Upper lobe of left lung (tissue), 6 donors: ENCODE measurements at places on chromosomes 12 and 14. TPM values are rescaled to one million over a fixed set of nuclear protein-coding genes. Genes with fewer than 3 reads are reported as not detected.

The CLEC4A gene
- total RNA-seq, result 9.6 TPM

The CCNB1IP1 gene
- 27.1 TPM for total RNA-seq

The RIN3 gene
- 55.1 TPM for total RNA-seq

- H3K27me3 ChIP-seq, result no peaks in the 10 kb centered on the region
- H3K4me1 ChIP-seq, result no peaks in the 10 kb centered on the region
- H3K36me3 ChIP-seq, result no peaks in the 10 kb centered on the region
- no peak overlapping the region for H3K27ac ChIP-seq
Observed at GRCh38 chr12:1890810-1891209, 27.6 kb downstream of the CACNA2D4 start.

GRCh38 chr12:50926415-50926814, 25.9 kb upstream of the HIGD1C start:
- peaks cover 10% of the 10 kb centered on the region for H3K36me3 ChIP-seq
- DNase-seq, result no peak
- H3K4me1 ChIP-seq, result peaks cover 23% of the 10 kb centered on the region
- H3K27me3 ChIP-seq, result no peaks in the 10 kb centered on the region
- H3K4me3 ChIP-seq, result peak overlapping the region; percentile 70
- H3K27ac ChIP-seq, result peak overlapping the region; percentile 87

DNA sequence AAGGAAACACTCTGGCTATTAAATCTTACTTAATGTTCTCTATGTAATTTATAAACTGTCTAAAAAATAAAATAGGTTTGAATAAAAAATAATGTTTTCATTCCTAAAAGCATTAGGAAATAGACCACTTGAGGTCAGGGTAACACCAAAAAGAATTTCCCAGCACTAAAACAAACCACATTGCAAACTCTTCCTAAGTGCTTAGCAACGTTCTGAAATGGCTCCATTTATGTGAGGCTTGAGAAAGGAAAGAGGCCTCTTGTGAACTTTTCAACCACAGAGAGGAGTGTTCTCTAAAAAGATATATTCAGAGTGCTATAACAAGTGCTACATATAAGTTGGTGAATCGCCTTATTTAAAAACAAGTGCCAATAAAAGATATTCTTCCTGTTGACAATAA, 42.7 kb downstream of the ALX1 start:
- H3K4me1 ChIP-seq, result no peaks in the 10 kb centered on the region
- H3K27ac ChIP-seq, result no peak overlapping the region
- no peaks in the 10 kb centered on the region for H3K36me3 ChIP-seq
- H3K4me3 ChIP-seq, result no peak overlapping the region
- DNase-seq, result no peak

DNA sequence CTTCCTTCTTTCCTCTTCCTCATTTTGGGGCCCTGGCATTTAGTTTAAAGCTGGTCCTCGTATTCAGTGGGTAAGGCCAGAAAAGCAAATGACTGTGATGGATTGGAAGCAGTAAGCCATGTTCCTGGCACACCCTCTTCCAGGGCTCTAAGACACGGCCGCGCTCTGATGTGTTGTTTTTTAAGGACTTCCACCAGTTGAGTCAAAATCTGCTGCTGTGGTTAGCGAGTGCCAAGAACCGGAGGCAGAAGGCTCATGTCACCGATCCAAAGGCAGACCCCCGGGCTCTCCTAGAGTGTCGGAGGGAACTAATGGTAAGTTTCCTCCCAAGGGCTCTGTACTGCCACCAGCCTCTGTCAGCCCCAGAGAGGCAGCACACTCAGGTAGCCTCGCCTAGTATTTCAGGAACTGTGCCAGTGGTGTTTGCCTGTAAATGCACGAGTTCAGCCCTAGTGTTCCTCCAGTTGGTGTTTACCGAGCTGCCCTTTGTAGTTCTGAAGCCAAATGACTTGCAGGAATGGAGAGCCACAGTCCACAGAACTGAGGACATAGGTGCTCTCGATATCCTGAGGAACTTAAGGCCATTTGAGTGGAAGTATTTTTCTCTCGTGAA, 72.7 kb downstream of the ESR2 start:
- H3K4me3 ChIP-seq, result no peak overlapping the region
- H3K4me1 ChIP-seq, result no peaks in the 10 kb centered on the region
- no peak overlapping the region for H3K27ac ChIP-seq
- DNase-seq, result no peak

GRCh38 chr12:120438495-120439198, 734 bp downstream of the COX6A1 start:
- H3K36me3 ChIP-seq, result peaks cover 28% of the 10 kb centered on the region
- peak overlapping the region; percentile 88 for H3K4me3 ChIP-seq
- no peaks in the 10 kb centered on the region for H3K27me3 ChIP-seq
- peak overlapping the region; percentile 89 for H3K27ac ChIP-seq
- DNase-seq, result no peak
- H3K4me1 ChIP-seq, result peaks cover 16% of the 10 kb centered on the region

DNA sequence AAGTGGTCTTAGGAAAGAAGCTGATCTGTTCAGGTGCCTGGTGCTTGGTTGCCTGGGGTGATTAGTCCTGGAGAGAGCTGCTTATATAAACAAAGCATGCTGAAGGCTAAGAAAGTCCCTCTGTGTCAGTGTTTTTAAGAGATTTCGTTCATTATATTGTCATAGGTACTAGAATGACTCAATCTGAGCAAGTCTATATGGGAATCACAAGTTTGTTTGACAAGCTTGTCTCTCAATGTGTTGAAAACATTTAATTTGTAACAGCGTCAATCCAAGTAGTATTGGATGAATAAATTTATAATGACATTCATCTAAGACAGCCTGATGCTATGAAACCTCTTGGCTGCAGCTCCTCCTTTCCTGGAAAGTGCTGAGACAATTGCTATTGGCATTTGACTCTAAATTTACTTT, 256.3 kb downstream of the TMTC2 start:
- no peaks in the 10 kb centered on the region for H3K27me3 ChIP-seq
- no peaks in the 10 kb centered on the region for H3K36me3 ChIP-seq
- H3K27ac ChIP-seq, result no peak overlapping the region
- DNase-seq, result no peak
- no peak overlapping the region for H3K4me3 ChIP-seq

GRCh38 chr14:69131176-69131575, 21.7 kb downstream of the DCAF5 start:
- H3K27me3 ChIP-seq, result no peaks in the 10 kb centered on the region
- H3K4me3 ChIP-seq, result no peak overlapping the region
- no peak for DNase-seq
- H3K27ac ChIP-seq, result no peak overlapping the region
- H3K36me3 ChIP-seq, result no peaks in the 10 kb centered on the region

DNA sequence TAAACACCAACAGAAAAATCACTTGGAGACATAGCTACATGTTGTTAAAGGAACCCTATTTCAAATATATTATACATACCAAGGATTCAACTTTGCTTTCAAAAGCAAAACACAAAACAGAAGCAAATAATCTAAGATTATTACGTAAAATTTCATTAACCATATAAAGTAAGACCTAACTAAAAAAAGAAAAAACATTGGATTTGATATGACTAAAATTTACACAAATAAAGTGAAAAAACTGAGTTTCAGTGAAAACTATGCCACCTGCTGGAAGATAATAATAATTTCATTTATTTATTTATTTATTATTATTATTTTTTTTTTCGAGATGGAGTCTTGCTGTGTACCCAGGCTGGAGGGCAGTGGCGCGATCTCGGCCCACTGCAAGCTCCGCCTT, 45.2 kb downstream of the WDHD1 start:
- no peak overlapping the region for H3K27ac ChIP-seq
- no peak overlapping the region for H3K4me3 ChIP-seq
- H3K27me3 ChIP-seq, result no peaks in the 10 kb centered on the region

GRCh38 chr14:82676403-82676802, 1142.8 kb upstream of the SEL1L start:
- no peaks in the 10 kb centered on the region for H3K36me3 ChIP-seq
- no peaks in the 10 kb centered on the region for H3K27me3 ChIP-seq
- no peak for DNase-seq
- no peak overlapping the region for H3K27ac ChIP-seq
- no peaks in the 10 kb centered on the region for H3K4me1 ChIP-seq
- no peak overlapping the region for H3K4me3 ChIP-seq

DNA sequence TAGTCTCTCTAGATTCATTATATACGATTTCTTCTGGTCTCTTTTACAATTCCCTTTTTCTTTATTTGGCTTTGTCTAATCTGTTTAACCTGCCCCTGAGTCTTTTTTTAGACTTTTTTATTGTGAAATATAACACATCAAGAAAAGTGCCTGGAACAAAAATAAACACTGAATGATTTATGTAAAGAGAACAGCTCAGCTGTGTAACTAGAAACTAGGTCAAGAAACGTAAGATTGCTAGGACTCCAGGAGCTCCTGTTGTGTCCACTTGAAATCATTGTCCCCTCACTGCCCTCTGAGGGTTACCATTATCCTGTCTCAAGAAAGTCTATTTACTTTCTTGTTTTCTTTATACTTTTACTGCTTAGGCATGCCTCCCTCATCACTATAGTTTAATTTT, 23.1 kb downstream of the EXD2 start:
- H3K4me3 ChIP-seq, result no peak overlapping the region
- H3K27ac ChIP-seq, result no peak overlapping the region
- peaks cover 23% of the 10 kb centered on the region for H3K36me3 ChIP-seq
- no peaks in the 10 kb centered on the region for H3K27me3 ChIP-seq

DNA sequence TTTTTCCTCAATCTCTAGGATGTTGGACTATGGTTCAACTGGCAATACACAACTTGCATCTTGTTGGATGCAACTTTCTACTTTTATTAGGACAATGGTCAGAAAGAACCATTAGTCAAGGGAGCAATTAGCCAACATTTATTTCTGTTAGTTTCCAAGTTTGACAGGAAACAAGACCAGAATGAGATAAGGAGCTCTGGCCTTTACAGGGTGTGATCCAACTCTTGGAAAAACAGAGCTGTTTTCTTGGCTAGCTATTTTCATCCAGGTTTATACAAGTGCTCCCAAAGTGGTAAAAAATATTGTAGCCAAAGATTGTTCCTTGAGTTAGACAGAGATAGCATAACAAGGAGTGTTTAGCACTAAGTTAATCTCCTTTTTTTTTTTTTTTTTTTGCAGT, 3.9 kb upstream of the SYNE2 start:
- DNase-seq, result no peak
- no peak overlapping the region for H3K27ac ChIP-seq
- no peak overlapping the region for H3K4me3 ChIP-seq

DNA sequence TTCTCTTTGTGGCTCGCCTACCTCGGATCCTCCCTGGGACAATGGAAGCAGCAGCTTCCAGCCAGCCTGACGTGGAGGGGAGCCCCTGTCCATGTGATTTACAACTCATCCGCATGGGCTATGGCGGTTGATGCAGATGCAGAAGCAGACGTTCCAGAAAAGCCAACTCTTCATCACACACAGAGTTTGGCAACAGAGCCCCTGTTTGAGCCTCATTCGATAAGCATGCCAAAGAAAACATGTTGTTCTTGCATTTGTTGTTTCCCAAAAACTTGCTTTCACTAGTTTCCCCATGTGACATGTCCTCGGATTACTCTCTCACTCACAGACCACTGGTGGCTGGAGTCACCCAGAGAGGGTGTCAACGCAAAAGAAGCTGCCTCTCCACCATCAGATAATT, 16.4 kb upstream of the TC2N start:
- H3K4me1 ChIP-seq, result no peaks in the 10 kb centered on the region
- no peak for DNase-seq
- H3K4me3 ChIP-seq, result no peak overlapping the region
- H3K27ac ChIP-seq, result peak overlapping the region; percentile 72
- no peaks in the 10 kb centered on the region for H3K27me3 ChIP-seq
